ENCODE measurements at places on chromosomes 1 and 21.

GRCh38 chr1:2354511-2355372 lies 36.6 kb downstream of the MORN1 start:
- no peak for DNase-seq

DNA sequence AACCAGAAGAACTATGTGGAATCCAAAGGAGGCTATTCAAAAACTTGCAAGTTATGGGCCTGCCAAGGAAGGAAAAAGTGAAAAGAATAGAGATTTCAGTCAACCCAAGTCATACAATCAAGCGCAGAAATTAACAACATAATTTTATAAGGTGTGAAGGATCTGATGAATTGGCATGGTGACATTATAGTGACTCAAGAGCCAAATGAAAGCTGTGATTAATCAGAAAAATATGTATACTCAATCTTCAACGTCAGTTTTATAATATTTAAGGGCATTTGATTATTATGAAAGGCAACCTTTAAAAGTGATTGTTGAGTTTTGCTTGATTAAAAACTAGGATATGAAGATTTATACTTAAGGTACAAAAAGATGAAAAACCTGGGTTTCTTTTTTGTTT lies 37.8 kb upstream of the THEM4 start:
- no peak for DNase-seq

GRCh38 chr1:230747890-230748800 lies 957 bp downstream of the CAPN9 start:
- no peak for DNase-seq

GRCh38 chr21:41631564-41632461 lies 123.9 kb upstream of the TMPRSS2 start:
- DNase-seq, result no peak

GRCh38 chr1:200631375-200631774 lies 10.8 kb upstream of the KIF14 start:
- no peak for DNase-seq

DNA sequence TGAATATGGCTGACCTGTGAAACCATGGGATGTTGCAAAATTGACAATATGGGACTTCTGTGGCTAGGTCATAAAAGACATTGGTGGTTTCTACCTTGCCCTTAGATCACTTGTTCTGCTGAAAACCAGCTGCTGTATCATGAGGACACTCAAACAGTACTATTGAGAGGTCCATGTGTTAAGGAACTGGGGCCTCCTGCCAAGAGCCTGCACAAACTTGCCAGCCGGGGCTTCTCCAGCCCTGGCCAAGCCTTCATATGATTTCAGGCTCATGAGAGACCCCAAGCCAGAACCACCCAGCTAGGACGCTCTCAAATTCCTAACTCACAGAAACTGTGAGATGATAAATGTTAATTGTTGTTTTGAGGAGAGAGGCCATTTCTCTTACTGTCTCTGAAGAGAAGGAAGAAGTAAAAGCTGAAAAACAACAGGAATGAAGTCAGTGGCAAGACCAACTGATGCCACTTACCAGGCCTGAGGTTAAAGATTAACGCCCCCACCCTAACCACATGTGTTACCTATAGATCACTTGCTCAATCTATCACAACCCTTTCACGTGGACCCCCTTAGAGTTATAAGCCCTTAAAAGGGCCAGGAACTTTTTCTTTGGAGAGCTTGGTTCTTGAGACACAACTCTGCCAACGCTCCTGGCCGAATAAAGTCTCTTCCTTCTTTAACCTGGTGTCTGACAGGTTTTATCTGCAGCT lies 3.9 kb upstream of the PITHD1 start:
- no peak for DNase-seq

GRCh38 chr1:174815036-174815435 lies 184.7 kb upstream of the CACYBP start:
- no peak for DNase-seq

- no peak for DNase-seq
Observed at GRCh38 chr1:203276916-203277545, 28.3 kb upstream of the BTG2 start.

GRCh38 chr1:152757747-152758146 lies at the start of gene KPRP:
KPRP (plus strand) TSS chr1:152758025; CDS start chr1:152759589, 1,564 bp downstream.
- no peak for DNase-seq

GRCh38 chr1:40183055-40183710 lies 22.0 kb downstream of the RLF start:
- DNase-seq, result no peak

DNA sequence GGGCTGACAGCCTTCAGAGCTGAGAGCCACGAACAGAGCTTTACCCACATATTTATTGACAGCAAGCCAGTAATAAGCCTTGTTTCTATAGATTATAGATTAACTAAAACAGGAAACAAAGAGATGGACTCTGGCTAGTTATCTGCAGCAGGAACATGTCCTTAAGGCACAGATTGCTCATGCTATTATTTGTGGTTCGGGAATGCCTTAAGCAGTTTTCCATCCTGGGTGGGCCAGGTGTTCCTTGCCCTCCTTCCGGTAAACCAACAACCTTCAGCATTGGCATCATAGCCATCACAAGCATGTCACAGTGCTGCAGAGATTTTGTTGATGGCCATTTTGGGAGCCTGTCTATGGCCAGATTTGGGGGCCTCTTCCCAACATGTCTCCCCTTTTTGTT lies 96.8 kb downstream of the POU2F1 start:
- DNase-seq, result no peak
